ENCODE measurements at places on chromosomes 5 and 9.

DNA sequence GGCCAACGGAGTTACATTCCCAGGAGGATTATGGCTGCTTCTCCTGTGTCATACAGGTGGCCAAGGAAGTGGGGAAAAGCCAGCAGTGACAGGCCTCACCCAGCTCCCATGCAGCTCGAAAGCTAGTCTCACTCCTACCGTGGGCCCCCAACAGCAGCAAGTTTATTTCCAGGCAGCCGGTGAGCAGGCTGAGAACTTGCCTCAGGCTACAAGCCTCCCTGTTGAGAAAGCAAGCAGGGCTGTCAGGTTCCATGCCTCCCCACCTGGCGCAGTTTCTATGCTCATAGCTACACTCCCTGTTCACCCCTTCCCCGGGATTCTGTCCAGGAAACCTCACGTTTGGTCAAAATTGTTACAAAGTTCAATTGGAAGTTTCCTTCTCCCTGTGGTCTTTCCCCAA is 27.5 kb upstream of the DNAH5 start:
- DNase-seq, result no peak

- no peak for DNase-seq
Observed at GRCh38 chr5:54905246-54905795, 80.1 kb downstream of the ESM1 start.

DNA sequence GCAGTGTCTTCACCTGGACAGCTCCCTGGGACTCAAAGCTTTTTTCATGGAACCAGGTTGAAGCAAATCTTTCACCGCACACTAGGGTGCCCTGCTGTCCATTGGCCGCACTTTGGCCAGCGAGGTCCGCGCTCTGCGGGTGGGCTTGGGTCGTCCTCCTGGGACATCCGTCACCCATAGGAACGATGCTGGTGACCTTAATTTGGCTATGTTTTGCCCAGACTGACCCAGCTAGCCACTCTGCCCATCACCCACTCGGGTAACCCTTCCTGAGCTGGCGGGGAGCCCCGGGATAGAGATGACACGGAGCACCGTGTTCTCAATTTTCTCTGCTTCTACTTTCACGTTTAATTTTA is 25.9 kb downstream of the ZDHHC11B start:
- DNase-seq, result no peak

DNA sequence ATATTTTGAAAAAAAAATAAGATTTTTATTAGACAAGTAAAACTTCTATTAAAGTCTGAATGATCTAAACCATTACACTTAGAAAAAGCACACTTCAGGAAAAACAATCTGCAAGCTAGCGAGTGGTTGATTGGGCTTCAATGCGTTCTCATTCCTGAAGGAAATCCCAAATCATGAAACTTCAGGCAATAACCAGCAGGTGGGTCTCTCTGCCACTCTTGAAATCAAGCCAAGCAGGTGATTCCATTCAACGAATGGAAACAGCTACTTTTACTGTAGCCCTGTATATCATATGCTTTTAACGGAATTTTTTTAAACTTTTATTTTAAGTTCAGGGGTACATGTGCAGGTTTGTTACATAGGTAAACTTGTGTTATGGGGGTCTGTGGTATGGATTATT is 234.5 kb upstream of the TRPM3 start:
- DNase-seq, result no peak

- no peak for DNase-seq
Observed at GRCh38 chr5:151058891-151059489, 21.8 kb downstream of the TNIP1 start.

DNA sequence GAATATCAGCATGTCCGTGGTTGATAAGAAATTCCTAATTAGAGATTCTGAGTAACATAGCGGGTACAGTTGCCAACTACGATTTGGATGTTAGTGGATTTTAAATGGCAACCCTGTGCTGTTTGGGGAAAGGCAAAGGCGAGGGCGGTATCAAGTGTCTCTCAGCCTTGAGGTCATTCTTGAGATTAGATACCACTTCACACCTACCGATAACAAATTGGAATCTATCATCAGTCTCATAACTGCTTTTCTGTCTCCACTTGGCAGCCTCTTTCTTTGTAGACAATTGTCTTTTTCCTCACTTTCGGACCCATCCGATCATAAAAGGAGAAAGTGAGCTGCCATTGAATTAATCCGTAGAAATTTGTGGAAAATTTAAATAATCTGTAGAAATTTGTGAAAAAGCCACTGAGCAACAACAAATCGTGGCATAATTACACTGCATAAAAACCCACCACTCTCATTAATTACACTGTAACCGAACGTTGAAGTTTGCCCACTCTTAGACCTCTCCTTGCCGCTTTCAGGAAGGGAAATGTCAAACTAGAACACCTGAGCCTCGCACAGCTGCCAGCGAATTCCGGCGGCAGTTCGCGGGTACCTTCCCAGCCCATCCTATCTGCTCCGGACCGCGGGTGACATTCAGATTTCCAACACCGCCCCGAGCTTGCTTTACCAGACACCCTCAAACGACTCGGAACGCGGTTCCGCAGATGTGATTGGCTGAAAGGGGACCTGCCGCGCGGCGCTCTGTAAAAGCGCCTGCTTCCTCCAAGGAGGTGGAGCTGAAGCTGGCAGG is 849 bp upstream of the RGMB start:
- DNase-seq, result peak; percentile 33

DNA sequence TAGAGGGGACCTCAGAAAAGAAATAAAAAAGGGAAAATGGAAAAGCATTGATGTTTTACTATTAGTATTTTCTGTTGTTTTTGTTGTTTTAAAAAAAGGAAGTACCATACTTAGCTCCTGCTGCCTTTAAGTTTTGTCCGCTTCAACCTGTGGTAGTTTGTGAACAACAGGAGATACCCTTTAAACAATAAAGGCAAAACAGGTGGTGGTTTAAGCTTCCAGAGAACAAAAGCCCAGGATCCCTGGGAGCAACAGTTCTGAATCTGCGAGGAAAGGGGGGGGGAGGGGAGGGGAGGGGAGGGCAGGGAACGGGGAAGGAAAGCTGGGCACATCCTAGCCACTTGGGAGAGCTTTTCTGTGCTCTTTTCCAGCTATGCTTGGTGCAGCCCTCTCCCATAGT is 2.1 kb upstream of the PSIP1 start:
- DNase-seq, result no peak

- DNase-seq, result no peak
Observed at GRCh38 chr5:140319833-140320232, 16.9 kb upstream of the PFDN1 start.

DNA sequence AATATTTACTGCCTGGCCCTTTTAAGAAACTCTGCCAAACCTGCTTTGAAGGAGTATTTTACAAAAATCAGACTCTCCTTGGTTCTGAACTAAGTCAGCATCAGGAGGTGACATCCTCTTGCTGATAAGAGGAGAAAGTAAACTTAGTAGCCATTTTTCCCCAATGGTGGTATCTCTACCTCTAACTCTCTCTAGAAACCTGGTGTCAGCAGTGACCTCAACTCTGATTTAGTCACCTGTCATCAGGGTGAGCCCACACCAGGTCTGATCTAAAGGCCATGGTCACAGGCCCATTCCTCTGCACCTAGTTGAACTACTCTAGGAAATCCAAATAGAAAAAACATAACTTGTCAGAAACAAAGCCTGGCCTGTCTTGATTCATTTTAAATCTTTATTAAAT is 4.2 kb downstream of the CARNMT1 start:
- no peak for DNase-seq

DNA sequence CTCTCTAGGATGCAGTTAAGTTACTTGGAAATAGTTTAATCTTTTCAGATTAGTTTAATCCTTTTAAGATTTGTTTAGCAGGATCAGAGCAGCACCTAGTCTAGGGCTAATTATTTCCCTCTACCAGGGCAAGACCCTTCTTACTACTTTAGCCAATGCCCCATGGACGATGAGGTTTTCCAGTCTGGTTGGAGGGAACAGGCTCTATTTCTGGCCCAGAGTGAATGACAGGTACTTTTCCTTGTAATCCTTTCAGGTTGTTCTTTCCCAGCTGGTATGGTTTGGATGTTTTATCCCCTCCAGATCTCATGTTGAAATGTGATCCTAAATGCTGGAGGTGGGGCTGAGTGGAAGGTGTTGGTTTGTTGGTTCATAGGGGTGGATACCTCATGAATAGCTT is 27.2 kb downstream of the PTTG1 start:
- no peak for DNase-seq

DNA sequence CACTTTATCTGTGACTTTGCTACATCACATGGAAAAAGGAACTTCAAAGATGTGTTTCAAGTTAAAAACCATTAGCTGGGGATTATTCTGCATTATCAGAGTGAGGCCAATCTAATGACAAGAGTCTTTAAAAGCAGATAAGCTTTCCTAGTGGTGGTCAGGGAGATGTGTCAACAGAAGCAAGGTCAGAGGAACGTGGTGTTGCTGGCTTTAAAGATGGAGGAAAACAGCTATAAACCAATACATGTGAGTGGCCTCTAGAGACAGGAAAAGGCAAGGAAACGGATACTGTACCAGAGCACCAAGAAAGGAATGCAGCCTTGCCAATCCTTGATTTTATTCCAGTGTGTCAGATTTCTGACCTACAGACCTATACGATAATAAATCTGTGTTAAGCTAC is 204.2 kb downstream of the TAF11L14 start:
- no peak for DNase-seq

- no peak for DNase-seq
Observed at GRCh38 chr9:101140764-101141163, 112.2 kb downstream of the PLPPR1 start.

- no peak for DNase-seq
Observed at GRCh38 chr9:113125386-113126035, 25.3 kb upstream of the SLC31A2 start.

DNA sequence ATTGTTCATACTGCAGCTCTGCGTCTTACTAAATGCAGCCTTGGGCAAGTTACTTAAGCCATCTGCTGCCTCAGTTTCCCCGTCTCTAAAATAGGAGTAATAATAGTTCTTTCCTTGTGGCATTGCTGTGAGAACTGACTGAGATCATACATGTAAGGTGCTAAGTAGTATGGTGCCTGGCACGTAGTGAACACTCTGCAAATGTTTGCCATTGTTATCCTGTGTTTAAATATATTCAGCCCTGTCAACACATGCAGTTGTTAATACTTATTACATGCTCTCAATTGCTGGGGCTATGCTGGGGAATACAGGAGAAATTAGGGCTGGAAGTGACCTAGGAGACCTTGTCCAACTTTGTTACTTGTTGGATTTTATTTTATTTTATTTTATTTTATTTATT is 105.2 kb upstream of the RAI14 start:
- no peak for DNase-seq

- DNase-seq, result no peak
Observed at GRCh38 chr9:757246-757881, 84.1 kb upstream of the DMRT1 start.

DNA sequence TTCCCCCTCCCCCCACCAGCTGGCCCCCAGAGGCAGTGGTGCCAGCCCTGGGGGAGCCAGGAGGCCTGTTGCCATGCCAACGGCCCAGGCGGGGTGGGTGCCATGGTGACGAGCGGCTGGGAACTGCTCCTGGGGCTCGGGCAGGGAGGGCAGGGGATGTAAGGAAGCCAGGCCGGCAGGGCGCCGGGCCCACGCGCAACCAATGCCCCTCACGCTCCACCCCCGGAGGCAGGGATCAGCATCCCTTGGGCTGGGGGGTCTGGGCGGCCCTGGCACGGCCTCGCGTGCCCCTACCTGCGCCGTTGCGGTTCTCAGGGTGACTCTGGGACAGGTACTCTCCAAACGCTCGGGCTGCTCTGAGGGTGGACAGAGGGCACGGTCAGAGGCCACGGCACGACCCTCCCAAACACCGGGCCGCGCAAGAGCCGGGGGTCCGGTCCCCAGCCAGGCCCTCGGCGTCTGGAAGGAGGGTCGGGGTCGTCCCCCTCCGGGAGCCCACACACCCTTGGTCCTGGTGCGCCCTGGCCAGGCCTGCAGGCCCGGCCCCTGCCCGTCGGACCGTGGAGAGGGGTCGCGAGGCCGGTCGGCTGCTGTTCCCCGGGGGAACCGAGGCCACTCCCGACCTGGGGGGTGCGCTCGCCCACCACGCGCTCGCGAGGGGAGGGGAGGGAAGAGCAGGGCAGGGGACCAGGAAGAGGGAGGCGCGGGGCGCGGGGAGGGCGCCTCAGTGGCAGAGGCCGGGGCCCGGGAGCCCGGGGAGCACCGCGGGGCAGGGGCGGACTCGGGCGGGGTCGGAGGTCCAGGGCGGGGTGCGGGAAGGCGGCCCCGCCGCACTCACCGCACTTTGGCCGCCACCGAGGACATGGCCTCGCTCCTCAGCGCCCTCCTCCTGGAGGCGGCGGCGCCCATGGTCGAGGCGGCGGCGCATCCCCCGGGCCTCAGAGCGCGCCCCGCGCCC is 661 bp downstream of the NSMF start:
- no peak for DNase-seq

GRCh38 chr9:110809038-110809595 is 140.5 kb downstream of the MUSK start:
- no peak for DNase-seq

GRCh38 chr9:132774886-132775285 is 103.2 kb downstream of the AK8 start:
- DNase-seq, result no peak

DNA sequence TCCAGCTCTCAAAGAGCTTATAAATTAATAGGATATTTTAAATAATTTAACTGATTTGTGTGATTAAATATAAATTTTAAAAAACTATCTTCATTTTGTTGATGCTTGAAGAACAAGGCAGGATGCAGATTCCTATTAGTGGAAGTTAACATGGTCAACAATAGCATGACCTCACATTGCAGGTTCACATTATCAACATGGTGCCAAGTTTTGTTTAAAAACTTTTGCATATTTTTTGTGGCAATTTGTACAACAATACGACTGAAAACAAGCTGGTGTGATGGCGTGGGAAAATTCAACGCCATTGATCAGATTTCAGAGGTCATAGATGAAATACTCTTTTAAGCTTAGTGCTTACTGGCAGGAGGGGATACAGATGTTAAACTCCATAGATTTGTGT is 114.1 kb upstream of the MYO10 start:
- no peak for DNase-seq

GRCh38 chr9:110179734-110180133 is 28.2 kb downstream of the C9orf152 start:
- no peak for DNase-seq

DNA sequence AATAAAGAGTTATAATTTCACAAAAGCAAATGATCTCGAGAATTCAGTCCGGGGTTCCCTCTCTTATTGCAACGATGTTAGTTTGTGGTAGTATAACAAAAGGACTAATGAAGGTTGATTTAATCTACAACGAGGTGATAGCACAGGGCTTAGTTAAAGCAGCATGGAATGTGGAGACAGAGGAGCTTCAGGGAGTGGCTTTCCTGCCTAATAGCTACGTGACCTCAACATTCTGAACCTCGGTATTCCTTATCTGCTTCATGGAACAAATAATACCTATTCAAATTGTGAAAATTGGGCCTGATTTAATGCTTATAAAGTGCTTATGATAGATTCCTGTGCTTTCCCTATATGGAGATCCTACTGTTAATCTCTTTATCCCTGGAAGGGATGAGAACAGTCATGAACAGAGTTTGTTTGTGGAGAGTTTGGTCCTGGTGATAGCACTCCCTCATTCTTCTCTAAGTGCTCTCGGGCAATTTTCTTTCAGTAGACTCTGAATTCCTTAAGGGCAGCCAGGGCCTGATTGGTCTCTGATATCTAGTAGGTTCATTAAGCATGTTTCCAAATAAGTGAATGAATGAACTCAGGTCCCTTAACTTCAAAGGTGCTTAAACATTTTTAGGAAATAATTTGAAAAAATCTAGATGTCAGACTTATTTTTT is 104.1 kb upstream of the TUT7 start:
- DNase-seq, result no peak

- DNase-seq, result no peak
Observed at GRCh38 chr5:180339583-180340183, 13.5 kb downstream of the GFPT2 start.

GRCh38 chr9:136093995-136094881 is 851 bp downstream of the NACC2 start:
- no peak for DNase-seq
